Retinal pigment epithelial cell (primary cell): ENCODE measurements at places on chromosomes 4 and X.

GRCh38 chr4:1640190-1640589 is 43.9 kb downstream of the FAM53A start:
- no peak for DNase-seq

GRCh38 chr4:84224522-84224921 is 274.6 kb downstream of the NKX6-1 start:
- no peak for DNase-seq

- no peak for DNase-seq
Observed at GRCh38 chrX:47174376-47174775, 19.3 kb upstream of the UBA1 start.

GRCh38 chrX:75365243-75365975 is 91.5 kb downstream of the UPRT start:
- no peak for DNase-seq

DNA sequence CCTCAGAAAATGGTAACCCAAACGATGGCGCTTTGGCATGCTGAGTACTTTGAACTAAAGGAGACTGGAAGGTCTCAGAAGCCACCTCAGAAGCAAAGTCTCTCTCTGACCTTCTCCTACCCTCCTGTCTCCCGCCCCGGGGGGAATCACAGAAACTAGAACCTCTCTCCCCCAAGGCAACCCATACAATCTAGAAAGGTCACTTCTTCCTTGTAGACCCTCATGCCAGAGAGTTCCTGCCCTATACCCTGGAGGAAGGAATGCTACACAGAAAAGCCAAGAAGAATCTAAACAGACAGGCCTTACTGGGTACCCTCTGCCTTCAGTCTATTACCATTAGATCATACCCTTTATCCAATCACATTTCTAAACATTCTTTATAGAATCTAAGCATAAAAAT is 8.5 kb downstream of the PLAC1 start:
- no peak for DNase-seq

DNA sequence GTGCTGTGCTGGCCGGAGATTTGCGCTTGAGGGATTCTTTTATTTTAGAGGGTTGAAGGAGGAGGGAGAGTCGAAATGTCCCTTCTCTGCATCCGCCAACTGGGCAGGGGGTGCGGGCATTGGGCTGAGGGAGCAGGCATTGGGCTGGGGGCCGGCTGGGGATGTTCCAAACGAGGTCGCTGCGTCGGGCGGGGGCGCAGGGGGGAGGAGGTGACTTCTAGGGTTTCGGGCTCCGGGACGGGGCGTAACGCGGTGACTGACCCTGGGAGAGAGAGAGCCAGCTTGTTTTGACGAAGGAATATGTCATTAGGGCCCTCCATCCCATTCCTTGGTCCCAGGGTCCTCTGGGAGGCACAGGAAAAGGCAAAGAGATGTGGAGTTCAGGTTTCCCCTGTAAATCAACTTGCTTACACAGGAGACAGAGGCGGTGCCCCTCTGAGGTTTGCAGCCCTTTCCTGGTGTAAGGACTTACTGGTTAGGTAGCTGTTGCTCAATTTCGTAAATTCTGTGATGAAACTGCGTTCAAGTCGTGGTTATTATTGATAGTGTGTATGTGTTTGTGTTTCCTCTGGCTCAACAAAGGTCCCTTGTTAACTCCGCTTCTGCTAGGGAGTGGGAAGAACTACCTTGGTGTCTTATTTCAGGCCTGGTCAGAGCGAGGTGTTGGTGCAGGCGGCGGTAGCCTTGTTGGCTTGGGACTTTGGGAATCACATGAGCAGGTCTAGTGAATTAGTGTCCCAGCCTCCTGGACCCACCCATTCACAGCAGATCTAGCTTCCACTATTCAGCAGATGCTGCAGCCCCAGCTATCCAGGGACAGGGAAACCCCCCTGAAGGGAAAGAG is 716 bp downstream of the FHIP1A start:
- no peak for DNase-seq

DNA sequence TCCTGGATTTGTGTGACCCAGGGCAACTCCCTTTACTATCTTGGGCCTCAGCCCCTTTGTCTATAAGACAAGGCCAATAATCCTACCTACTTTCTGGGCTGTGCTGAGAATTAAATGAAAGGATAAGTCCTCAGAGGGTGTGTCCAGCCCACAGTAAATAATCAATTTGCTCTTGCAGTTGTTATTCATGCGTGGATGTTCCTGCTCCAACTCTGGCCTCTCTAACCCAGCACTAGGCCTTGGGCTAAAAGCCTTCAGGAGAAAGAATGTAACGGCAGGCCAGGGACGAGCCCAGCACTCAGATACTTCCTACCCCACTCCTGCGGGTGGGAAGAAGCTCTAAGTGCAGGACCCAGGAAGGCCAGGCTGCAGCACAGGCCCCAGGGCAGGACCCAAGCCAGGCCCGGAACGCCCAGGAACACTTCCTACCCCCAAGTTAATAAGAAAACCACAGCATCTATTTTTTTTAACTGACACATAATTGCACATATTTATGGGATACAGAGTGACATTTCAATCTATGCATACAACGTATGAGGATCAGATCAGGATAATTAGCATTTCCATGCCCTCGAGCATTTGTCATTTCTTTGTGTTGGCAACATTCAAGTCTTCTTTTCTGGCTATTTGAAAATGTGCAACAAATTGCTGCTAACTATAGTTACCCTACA is 179.6 kb upstream of the RBPJ start:
- no peak for DNase-seq

DNA sequence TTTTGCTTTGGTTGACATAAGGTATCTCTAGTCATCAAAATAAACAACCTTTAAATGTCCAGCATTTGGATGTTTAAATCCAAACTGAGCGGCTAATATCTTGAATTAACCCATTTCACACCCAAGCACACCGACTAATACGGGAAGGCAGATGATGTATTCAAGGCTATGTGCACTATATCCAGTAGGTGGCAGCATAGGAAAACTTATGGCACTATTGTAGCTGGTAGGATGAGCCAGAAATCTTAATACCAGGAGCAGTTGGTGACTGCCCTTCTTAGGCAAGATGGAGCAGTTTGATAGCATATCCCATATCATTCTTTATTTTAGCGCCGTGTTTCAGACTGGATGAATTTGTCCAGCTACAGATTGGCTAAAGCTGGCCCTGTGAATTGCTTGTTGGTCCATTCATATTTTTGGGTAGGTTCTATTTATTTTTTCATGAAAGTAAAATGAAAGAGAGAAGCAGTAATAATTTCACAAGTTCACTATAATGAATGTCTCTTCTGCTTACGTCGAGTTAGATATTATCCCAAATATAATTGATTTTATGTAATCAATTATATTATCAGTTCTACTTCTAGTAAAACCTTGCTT is 24.4 kb downstream of the UCHL1 start:
- peak; percentile 56 for DNase-seq

GRCh38 chrX:75155447-75155826 is 646 bp downstream of the ABCB7 start:
- no peak for DNase-seq

DNA sequence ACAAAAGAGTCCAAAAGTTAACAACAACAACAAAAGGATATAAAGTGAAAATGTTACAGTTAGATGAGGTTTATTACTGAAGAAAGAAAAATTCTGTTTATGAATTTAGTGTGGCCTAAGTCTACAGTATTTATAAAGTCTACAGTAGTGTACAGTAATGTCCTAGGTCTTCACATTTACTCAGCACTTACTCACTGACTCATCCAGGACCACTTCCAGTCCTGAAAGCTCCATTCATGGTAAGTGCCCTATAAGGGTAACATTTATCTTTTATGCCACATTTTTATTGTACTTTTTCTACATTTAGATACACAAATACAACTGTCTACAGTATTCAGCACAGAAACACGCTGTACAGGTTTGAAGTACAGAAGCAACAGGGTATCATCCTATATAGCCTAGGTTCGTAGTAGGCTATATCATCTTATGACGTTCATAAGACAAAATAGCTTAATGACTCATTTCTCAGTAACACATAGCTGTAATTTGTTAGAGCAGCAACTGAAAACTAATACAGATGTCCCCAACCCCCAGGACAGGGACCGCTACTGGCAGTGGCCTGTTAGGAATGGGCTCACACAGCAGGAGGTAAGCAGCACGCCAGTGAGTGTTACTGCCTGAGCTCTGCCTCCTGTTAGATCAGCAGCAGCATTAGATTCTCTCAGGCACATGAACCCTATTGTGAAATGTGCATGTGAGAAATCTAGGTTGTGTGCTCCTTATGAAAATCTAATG is 61.3 kb downstream of the CENPC start:
- DNase-seq = no peak

DNA sequence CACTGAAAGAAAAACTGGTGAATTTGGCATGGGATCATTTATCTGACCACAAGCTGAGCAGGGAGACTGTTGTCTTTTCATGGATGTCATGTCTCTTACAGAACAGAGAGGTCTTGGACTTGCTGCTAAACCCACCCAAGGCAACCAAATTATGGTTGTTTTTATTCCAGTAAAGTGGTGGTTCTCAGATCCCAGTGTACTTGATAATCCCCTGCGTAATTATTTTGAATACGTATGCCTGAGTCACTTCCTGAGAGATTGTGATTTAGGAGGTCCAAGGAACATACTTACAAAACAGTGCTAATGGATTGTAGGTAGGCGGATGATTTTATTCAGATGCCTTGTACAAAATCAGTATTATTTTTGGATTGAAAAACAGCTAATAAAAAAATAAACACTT is 585.6 kb downstream of the IL1RAPL1 start:
- peak; percentile 32 for DNase-seq

DNA sequence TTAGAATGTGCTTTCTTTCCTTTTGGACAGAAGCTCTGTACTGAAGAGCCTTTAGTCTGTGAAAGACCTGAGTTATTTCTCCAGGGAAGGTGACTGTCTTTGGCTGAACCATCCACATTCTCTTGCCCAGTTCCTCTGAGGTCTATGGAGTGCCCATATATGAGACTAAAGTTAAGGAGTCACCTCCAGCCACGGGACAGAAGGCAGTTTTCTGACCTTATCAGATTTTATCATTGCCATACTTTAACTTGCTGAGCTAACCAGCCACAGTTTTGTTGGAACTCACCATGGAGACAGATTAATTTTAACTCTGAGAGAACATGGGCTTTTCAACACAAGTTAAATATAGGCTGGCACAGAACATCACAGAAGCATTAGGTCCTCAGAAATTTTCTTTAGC is 26.3 kb downstream of the IL1RAPL1 start:
- peak; percentile 13 for DNase-seq

- no peak for DNase-seq
Observed at GRCh38 chr4:53208753-53209152, 157.1 kb downstream of the SCFD2 start.

DNA sequence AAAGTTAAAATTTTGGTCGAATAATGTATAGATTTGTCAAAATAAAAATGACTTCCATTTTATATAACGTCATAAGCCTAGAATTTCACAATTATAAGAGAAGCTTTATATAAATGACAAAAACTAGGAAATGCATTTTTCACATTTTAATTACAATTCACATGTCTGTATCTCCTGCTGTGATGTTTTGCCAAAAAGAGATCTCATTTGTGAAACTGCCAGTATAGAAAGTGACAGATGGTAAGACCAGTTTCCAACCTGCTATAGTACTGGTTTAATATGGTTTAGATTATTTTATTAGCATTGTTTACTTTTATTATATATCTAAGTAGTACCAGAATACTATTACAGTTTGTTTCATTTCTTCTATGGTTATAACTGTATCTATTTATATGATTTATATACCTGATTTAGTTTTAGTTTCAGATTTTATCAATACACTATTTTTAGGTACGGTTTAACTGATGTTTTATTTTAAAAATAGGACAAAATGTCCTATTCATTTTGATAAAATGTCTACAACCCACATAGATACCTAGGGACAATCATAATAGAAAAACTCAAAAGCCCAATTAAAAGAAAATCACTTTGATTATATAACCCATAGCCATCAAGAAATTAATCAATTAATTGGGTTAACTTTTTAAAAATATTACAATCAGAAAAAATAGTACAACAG is 5.4 kb upstream of the CCSER1 start:
- DNase-seq = no peak

GRCh38 chrX:147322496-147322895 is 508.0 kb upstream of the CXorf51A start:
- DNase-seq = no peak

DNA sequence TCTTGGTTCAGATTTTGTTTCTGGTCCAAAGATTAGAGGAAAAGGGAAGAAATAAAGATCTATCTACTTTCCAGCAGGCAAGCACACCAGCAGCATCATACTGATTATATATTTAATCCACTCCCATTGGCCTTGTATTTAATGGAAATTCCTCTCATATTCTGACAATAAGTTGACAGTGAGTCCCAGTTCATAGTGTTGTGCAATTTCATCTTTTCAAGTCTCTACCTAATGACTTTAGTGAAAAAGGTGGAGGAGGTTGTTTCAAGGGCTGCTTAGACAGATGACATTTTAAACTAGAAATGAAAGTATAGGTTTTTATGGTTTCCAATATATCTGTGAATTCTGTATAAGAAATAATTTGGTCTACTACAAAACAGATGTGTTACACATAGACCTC is 298.6 kb downstream of the PABPC4L start:
- no peak for DNase-seq

DNA sequence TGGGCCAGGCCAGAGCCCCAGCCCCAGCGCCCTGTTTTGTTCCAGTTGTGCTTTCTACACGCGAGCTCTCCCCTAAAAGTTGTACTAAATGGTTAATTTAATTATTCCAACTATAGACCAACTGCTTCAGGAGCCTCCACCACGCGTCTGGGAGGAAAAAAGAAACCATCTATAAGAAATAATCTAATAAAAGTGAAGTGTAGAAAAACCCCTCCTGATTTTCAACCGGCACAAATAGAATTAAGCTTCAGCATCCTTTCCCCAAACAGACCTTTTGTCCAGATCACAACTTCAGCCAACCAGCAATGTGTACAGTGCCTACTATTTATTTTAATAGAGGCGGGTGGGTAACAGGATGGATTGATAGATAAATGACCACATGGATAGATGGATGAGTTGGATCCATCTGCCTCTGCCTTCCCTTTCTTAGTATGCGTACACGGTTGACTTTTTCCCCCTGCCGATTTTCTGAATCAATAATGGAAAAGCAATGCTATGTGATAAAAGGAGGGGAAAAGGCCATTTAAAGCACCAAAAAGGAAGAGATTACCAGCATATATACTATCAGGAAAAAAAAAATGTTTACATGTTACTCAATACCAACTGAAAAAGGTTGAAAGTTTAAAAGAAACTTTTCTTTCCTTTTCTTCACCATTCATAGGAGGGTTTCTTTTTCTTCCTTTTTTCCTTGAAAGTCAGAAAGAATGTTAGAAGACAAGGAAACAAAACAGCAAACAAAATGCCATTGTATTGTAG is 3.7 kb upstream of the PHOX2B start:
- no peak for DNase-seq

- DNase-seq = no peak
Observed at GRCh38 chrX:24214568-24214967, 65.0 kb downstream of the ZFX start.

DNA sequence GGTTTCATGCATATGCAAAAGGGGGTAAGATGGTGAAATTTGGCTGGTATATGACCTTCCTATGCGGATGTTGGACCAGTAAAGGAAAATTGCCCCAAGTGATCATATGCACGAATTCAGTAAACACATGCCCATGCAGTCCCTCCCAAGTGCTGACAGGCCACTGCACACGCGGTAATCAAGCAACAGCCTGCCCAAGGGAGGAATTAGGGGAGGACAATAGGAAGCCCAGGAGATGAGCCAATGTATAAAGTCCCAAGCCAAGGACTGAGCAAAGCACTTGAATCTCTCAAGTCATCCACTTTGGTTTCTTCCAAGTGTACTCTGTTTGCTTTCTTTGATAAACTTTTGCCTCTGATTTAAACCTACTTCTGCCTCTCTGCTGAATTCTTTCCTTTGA is 21.1 kb downstream of the MAGEB16 start:
- no peak for DNase-seq
